ENCODE measurements at places on chromosomes 2 and 18.

GRCh38 chr2:145797692-145798091, 1277.8 kb upstream of the ZEB2 start:
- DNase-seq: no peak

DNA sequence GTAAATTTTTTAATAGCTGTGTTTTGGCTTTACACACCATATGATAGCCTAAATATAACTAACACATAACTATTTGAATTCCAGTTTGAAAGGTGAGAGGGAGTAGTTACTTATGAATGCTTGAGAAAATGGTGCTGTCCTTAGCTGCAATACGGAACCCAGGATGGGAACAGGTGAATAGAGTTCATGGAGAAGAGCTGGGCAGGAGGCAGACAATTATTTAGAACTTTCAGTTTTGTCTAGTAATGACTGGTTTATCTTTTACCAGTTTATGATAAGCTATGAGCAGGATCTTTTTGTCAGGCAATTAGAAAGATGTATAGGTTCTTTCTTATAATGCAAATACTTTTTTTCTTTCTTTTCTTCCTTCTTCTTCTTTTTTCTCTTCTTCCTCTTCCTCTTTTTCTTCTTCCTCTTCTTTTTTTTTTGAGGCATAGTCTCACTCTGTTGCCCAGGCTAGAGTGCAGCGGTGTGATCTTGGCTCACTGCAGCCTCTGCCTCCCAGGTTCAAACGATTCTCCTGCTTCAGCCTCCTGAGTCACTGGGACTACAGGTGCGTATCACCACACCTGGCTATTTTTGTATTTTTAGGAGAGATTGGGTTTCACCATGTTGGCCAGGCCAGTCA, 25.9 kb downstream of the UBR3 start:
- no peak for DNase-seq

GRCh38 chr2:20035955-20036666, 15.3 kb downstream of the LAPTM4A start:
- DNase-seq: no peak

DNA sequence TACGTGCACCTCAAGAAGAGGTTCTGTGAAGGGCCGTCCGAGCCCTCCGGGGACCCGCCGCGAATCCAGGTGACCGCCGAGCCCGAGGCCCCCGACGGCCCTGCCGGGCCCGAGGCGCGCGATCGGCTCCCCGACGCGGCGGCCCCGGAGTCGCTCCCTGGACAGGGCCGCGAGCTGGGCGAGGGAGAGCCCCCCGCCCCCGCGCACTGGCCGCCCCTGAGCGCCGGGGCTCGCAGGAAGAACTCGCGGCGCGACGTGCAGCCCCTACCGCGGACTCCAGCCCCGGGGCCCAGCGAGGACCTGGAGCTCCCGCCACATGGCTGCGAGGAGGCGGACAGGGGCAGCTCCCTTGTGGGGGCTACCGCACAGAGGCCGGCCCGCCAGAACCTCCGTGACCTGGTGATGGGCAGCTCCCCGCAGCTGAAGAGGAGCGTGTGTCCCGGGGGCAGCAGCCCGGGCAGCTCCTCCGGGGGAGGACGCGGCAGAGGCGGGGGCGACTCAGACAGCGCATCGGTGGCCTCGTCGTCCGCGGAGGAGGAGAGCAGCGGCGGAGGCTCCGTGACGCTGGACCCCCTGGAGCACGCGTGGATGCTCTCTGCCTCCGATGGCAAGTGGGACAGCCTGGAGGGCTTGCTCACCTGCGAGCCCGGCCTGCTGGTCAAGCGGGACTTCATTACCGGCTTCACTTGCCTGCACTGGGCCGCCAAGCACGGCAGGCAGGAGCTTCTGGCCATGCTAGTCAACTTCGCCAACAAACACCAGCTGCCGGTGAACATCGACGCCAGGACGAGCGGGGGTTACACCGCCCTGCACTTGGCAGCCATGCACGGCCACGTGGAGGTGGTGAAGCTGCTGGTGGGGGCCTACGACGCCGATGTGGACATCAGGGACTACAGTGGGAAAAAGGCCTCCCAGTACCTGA, 812 bp downstream of the SOWAHC start:
- DNase-seq: no peak

DNA sequence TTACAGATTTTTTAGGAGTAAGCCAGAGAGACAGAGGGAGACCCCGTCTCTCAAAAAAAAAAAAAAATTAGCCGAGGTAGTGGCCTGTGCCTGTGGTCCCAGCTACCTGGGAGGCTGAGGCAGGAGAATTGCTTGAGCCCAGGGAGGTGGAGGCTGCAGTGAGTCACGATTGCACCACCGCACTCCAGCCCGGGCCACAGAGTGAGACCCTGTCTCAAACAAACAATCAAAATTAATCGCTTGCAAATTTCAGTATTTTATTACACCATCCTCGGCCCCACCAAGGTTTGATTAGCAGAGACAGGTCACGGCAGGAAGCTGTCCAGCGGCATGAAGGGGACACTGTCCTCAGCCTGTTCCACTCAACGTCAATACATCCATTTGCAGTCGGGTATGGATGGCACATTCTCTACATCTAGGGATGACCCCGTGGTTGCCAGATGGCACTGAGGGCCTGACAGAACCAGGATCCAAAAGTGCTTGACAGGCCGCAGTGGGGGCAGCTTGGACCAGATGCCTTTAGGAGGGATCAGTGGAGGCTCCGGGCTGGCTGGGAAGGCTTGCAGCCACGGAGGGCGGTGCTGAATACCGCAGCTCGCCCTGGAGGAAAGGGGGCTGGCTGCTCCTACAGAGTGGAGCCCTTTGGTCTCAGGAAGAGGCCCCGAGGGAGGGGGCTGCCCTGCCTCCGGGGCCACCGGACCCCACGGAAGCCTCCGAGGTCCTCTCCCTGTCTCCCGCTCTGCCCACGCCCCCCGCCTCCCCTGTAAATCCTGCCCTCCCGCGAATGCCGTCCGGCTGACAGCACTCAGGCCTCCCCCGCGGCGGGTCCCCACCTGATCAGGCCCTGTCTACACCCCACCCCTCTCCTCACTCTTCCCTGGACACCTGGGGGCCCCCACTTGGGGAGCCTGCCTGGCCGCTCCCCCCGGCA, 13.1 kb downstream of the ASPRV1 start:
- DNase-seq: no peak

DNA sequence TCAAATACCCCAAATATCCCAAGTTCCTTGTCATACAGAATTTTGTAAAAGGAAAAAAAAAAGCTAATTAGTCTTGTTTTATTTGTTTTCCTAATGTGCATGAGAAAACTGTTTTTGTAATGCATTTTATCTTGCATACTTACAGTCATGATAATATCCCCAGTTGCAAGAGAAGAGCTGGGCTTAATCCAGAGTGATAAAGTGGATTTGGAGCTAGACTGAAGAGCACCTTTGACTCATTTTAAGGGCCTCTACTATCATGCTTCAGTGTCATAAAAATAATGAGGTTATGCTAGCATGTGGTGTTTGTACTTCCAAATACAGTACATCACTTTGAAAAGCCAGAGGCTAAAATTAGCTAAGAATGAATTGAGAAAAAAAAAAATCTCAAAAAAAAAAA, 26.4 kb downstream of the ARHGAP15 start:
- no peak for DNase-seq

DNA sequence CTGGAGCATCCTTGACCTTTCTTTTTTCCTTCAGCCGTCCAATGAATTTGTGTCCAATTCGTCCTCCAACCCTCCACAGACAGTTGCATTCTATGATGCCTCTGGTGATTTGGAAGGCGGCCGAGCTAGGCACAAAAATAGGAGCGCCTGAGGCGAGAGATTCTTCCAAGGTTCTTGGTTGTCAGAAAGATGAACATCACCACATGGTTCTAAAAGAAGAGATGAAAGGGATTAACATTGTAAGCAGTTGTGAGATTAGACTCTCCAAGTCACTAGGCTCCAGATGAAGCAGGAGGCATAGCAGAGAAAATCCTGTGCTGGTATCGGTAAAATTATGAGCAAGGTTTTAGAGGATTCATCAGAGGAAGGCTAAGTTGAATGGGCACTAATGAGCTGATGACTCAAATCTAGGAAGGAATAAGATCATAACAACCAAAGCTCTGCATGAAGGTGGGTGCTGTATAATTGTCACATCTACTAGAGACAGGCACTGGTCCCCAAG, 75.4 kb upstream of the MAP4K3 start:
- DNase-seq: no peak

- no peak for DNase-seq
Observed at GRCh38 chr2:214192711-214193110, 218.1 kb upstream of the VWC2L start.

DNA sequence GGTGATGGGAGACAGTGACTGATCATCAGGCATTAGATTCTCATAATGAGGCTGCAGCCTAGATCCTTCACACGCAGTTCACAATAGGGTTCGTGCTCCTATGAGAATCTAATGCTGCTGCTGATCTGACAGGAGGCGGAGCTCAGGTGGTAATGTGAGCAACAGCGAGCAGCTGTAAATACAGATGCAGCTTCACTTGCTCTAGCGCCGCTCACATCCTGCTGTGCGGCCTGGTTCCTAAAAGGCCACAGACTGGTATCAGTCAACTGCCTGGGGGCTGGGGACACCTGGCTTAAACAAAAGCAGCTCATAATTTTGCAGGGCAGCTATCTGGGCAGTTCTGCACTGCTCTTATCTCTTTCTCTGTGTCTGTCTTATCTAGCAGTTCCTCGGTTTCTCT, 20.4 kb upstream of the CD226 start:
- no peak for DNase-seq

- DNase-seq: no peak
Observed at GRCh38 chr2:25784404-25784803, 93.9 kb downstream of the ASXL2 start.

- no peak for DNase-seq
Observed at GRCh38 chr2:233760043-233760442, at the start of gene UGT1A1. Gene UGT1A1, plus strand, starts transcription at chr2:233760270. Its CDS starts 18 bp downstream, at chr2:233760288.

GRCh38 chr2:28267282-28267681, 125.4 kb upstream of the FOSL2 start:
- no peak for DNase-seq

DNA sequence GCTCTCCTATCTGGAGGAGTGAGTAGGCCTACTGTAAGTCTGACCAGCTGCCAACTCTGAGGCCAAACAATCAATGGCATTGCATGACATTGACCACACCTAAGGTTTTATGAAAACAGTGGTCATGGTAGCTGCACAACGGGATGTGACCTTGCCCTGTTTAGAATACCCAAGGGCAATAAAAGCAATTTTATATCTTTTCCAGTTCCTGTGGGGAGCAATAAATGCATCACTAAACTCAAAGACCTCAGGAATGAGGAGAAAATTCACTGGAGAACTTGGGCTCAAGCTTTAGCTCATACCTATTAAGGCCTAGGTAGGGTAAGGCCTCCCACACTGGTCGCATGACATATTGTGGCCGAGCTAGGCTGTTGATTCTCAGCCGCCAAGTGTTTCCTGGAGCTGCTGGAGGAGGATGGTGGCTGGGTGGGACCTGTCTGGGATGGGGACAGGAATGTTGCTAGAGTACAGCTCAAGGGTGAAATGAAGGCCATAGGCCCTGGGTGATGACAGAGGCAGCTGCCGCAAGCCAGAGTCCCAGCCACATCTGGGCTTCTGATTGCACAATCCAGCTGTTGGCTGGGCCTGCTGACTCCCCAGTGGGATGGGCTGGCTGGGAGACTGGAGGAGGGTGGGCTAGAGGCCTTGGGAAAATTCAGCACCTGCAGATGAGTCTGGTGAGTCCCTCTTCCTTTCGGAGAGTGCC, 313.7 kb downstream of the CYP26B1 start:
- no peak for DNase-seq

- DNase-seq: no peak
Observed at GRCh38 chr2:44429034-44429433, 67.3 kb downstream of the CAMKMT start.

DNA sequence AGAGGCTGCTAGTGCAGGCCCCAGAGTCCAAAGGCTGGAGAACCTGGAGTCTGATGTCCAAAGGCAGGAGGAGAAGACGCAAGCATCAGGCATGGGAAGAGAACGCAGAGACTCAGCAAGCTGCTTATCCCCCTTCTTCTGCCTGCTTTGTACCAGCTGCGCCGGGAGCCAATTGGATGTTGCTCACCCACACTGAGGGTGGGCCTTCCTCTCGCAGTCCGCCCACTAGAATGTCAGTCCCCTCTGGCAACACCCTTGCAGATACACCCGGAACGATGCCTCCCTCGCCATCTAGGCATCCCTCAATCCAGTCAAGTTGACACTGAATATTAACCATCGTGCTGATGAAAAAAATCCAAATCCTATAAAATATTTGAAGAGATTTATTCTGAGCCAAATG, 141.6 kb downstream of the TWIST2 start:
- DNase-seq: no peak

- no peak for DNase-seq
Observed at GRCh38 chr2:237552908-237553307, 13.5 kb upstream of the PRLH start.

GRCh38 chr2:141348481-141348880, 782.3 kb downstream of the LRP1B start:
- no peak for DNase-seq

DNA sequence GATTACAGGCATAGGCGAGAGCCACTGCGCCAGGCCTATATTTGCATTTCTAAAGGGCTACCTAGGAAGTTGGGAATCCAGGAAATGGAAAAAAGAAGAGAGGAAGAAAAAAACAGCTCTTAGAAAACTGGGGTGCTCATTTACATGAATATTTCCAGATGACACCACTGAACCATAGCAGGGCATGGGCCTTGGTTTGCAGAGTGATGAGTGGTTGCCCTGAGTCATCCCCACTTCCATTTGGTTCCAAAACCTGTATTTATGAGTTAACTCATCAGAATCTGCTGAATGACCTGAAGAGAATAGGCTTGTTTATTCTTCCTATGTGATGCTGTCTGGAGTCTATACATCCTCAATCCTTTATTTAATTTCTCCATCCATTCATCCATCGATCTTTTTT, 36.2 kb downstream of the EHD3 start:
- DNase-seq: no peak

DNA sequence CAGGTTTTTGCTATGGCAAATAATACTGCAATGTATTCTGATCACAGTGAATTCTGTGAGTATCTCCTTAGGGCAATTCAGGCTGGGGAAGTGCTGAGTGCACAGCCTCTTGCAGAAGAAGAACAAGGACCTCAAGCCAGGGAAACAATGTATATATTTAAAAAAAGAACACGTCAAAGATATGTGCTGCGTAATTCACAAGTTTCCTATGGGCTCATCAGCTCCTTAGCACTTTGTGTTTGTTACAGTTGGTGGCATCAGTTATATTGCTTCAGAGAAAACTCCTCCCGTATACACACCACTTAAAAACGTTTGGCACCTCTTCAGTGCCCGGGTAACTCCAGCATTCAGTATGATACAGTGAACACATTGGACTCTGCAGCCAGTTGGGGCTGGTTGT, 16.5 kb upstream of the MARCO start:
- DNase-seq: no peak

DNA sequence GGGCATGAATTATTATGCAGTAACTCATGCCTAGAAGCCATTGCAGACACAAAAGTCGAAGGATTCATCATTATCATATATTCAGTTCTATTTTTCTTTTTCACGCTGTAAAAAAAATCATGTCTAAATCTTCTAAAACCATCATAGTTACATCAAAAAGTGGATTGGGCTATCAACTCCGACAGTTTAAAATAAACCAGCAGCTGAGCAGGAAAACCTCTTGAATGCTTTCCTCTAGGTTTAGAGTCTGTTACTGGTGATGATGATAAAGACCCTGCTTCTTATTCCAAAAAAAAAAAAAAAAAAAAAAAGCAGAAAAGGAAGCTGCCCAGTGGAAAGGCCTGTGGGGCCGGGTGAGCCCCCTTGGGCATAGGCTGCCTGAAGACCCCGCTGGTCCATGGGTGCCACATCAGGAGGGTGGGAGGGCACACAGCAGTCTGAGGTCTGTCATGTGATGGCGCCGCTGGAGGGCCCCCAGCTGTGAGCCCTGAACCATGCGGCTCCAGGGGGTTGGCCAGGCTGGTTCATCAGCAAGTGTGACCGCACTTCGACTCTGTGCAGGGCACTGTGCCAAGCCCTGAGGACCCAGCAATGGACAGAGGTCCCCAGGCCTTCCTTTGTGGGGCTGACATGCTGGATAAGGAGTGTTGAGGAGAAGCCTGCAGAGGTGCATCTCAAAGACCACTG, 199.6 kb downstream of the EIPR1 start:
- no peak for DNase-seq
